ENCODE measurements at places on chromosomes 4 and X. TPM values are rescaled to one million over a fixed set of nuclear protein-coding genes. Genes with fewer than 3 reads are reported as not detected.

The HDAC6 gene
- 109 TPM for total RNA-seq

The ZCCHC18 gene
- total RNA-seq, result 18.4 TPM

The PWWP3B gene
- 0.06 TPM for total RNA-seq

GRCh38 chr4:184811526-184812198 is 14.1 kb downstream of the ACSL1 start:
- no peak for DNase-seq

- DNase-seq, result no peak
Observed at GRCh38 chr4:66946761-66947160, 598.5 kb downstream of the CENPC start.

DNA sequence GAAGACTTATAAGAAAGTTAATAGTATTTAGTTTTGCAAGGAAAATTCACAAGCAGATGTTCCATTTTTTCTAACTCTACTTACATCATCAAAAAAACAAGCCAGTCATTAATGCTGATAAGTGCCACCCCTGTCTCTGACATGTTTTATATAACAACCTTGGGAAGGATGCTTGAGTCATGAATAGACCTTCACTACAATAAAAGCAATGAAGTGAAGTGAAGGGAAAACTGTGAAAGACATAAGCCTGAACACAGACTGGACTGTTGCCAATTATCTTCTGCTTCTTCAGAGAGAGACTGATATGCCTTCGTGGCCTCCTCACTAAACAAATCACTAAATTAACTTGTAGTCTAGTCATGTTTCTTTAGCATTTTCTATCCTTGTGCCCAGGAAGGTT is 353.2 kb downstream of the PDHA2 start:
- DNase-seq, result no peak

Measured in T-cell (primary cell).